ENCODE measurements at places on chromosomes 1 and 21.
A peak's percentile ranks its signal among the peaks of the same experiment; 100 is the strongest.

GRCh38 chr21:38436341-38436740, 61.9 kb downstream of the ERG start:
- ATAC-seq, result no peak

GRCh38 chr1:165647970-165648369, 16.9 kb downstream of the MGST3 start:
- no peak for ATAC-seq

DNA sequence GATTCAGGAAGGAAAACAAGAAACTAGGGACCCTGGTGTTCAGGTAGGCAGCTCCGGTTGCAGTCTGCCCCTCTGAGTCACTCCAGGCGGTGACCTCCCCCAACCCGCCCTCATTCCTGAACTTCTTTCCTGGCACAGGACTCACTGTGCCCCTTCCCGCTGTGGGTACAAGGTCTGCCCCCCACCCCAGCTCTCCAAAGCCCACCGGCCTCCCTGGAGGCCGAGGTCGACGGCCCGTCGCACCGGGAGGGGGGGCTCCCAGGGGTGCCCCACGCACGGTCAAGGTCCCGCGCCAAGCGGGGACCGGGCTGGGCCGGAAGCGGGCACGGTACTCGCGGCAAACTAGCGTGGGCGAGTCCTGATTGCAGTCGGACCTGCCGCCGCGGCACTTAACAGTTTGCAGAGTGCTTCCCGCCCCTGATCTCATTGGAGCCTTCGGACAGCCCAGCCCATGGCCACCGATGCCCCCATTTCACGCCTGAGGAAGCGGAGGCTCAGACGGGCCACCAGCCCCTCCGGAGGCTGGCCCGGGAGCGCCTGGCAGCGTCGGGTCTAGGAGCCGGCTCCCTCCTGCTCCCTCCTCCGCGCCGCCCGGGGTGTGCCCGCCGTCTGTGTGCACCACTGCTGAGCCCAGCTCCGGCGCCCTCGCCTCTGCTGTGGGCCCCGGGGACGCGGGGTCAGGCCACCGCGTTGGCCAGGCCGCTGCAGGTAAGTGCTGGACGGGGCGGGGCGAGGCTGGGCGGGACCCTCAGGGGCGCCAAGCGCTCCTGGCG, at the start of gene GJB3:
Gene GJB3, plus strand, starts transcription at position 144 of the 773 bp plus-strand sequence. CDS start 3,549 bp downstream, outside the sequence.
- ATAC-seq, result peak; percentile 40

- no peak for ATAC-seq
Observed at GRCh38 chr21:18006691-18007090, 187.5 kb upstream of the C21orf91 start.

DNA sequence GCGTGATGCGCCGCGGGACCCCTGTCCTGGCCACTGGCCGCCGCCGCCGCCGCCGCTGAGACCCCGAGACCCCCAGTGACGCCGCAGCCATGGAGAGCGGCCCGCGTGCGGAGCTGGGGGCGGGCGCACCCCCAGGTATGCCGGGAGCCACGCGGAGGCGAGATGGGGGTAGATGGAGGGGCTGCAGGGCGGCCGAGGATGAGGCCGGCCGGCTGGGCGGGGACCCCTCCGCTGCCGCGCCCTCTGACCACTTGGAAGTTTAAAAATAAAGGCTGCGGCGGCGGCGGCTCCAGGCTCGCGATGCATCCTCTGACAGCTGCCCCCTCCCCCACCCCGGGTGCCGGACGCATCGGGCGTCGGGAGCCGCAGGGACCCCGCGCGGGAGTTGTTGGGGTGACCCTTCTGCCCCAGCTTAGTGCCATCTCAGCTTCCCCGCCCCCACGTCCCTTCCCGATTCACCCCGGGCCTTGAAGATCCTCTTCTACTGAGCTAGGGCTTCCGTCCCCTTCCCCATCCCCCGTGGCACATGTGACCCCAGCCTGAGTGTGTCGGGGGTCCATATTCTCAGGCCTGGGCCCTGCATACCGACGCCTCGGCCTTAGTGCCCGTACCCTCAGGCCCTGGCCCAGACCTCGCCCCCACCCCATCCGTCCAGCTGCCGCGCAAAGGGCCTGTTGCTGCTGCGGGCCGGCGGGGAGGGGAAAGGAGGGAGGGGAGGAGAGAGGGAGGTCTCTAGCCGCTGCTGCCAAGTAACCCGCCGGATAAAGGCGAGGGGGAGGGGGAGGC, 562 bp downstream of the MAP7D1 start:
- peak; percentile 33 for ATAC-seq

DNA sequence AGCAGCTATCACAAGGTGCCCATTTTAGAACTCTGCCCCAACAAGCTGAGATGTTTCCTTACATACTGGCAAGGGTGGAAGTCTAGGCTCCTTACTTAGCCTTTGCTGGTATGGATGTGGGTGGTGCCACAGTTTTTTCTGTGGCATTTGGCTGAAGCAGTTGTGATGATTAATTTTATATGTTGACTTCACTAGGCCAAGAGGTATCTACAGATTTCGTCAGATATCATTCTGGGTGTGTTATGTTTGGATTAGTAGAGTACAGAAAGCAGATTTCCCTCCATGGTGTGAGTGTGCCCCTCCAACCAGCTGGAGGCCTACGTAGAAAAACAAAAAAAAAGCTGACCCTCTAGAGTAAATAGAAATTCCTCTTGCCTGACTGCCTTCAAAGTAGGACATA, 317.0 kb downstream of the BARHL2 start:
- no peak for ATAC-seq

DNA sequence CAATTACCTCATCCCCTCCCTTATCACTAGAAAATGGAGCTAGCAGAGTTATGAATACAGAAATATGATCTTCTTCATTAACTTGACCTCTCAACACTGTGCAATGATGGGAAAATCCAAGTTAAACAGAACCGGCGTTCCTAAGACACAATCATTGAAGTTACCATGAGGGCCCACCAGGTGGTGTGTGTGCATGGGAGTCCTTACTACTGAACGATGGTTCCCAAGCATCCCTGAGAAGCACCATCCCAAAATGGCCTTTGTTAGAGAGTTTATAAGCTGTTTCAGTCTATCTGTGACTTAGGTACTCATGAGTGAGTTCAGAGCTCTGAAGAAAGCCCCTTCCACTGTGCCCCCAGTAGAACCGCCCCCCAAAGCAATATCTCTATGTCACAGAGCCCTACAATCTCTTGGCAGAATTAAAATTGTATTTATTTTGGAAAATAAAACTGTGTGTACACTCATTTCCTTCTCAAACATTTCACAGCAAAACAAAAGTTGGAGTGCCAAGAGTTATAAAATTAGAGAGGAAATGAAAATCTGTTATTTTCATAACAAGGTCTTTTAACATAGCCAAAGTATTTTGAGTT, 56.8 kb downstream of the PLD5 start:
- peak; percentile 58 for ATAC-seq

DNA sequence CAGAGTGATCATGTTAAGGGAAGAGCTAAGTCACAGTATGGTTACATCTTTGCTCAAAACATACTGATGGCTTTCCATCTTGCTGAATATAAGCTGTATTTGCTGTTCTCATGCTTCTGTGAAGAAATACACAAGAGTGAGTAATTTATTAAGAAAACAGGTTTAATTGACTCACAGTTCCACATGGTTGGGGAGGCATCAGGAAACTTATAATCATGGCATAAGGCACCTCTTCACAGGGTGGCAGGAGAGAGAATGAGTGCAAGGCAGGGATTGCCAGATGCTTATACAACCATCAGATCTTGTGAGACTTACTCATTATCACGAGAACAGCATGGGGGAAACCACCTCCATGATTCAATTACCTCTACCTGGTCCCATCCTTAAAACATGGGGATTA, 24.4 kb upstream of the RGS5 start:
- no peak for ATAC-seq

- no peak for ATAC-seq
Observed at GRCh38 chr1:55868026-55868425, 652.9 kb upstream of the USP24 start.

- ATAC-seq, result no peak
Observed at GRCh38 chr1:83846138-83846537, 152.8 kb downstream of the TTLL7 start.

GRCh38 chr1:232664844-232665777, 35.2 kb upstream of the SIPA1L2 start:
- no peak for ATAC-seq

DNA sequence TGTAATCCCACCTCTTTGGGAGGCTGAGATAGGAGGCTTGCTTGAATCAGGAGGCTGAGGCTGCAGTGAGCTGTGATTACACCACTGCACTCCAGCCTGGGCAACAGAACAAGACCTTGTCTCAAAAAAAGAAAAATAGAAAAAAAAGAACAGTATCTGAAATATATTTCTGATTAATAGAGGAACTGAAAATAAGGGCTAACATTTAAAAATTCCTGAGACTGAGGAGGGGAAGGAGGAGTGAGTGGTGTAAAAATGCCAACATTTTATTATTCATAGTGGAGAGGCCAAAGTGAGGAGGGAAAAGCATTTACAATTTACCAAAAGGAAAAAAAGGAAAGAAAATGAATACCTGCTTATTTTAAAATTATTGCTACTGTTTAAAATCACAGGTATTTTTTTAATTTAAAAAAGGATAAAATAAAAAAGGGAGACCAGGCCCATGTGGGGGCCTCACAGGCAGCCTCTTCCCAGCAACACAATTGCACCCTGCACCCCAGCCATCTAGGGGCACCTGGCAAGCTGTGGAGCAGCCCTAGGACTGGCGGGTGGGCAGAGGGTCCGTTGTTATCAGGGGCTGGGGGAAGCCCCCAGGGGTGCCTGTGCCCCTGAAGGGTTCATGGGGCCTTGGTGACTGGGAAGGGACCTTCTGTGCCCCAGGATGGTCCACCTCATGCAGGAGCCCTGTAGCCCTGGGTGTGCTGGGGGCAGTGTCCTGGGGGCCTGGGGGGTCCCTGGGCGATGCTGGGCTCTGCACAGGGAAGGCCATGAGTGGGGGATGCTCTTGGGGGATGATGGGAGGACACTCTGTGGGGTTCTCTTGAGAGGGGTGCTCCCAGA, 34.8 kb upstream of the ADARB1 start:
- ATAC-seq, result no peak

GRCh38 chr1:226575739-226576378, 27.3 kb downstream of the STUM start:
- no peak for ATAC-seq

- ATAC-seq, result no peak
Observed at GRCh38 chr21:44021064-44021463, 9.0 kb downstream of the TRAPPC10 start.

- no peak for ATAC-seq
Observed at GRCh38 chr21:42216726-42217572, 2.0 kb upstream of the ABCG1 start.

GRCh38 chr21:42809577-42810475, 69.5 kb downstream of the WDR4 start:
- no peak for ATAC-seq

DNA sequence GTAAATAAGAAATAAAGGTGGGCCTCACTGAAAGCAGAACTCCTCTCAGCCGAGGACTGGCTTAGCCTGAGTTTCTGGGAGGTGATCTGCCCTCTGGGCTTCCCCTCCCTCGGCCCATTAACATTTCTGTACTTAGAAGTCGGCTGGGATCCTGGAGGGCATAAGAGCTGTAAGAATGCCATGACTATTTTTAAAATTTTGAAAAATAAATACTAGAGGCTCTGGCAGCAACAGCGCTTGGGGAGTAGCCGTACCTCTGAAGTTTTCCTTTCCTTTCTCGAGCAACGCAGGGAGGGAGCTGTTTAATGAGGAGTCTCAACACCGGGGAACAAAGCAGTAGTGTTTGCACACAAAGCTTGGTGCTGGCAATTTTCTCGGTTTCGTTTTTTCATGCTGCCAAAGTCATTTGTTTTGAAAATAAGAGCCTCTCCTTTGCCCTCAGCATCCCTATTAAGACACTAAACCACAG, 498.7 kb downstream of the SMYD3 start:
- no peak for ATAC-seq

DNA sequence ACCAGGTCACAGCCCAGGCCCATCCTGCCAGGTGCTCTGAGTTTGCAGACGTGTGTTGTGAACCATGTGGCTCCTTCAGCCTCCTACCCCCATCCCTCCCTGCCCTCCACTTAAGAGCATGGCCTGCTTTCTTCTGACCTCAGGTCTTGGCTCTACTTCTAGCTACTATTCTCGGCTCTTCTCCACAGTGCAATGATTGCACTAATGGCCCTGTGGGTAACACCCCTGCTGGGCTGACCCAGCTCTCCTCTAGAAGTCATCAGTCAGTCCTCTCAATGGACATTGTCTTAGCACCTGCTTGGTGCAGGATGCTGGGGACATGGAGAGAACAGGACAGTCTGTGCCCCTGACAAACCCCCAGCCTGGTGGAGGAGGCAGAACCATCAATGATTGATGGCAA, 22.2 kb upstream of the IFFO2 start:
- no peak for ATAC-seq

- no peak for ATAC-seq
Observed at GRCh38 chr1:153375511-153375910, at the start of gene S100A12. Gene S100A12 (minus strand): TSS chr1:153375621. CDS start chr1:153374592, 1,029 bp downstream.

DNA sequence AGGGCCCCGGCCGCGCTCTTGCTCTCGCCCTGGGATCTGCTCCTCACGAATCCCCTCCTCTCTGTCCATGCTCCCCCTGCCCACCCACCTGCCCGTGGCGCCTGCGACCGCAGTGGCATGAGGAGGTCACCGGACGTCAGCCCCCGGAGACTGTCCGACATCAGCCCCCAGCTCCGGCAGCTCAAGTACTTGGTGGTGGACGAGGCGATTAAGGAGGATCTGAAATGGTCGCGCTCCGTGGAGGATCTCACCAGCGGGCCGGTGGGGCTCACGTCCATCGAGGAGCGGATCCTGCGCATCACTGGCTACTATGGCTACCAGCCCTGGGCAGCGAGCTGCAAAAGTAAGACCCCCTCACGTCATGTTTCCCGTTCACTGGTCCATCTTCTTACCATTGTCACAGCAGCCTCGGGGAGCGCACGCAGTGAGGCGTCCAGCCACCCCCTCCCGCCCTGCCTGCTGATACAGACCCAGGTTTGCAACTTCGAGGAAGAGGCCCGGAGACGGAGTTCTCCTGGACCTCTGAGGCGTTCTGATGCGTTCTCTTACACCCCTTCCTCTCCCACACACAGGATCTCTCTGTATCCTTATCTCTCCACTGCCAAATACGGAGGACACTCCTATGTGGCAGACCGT, 1.1 kb downstream of the SLC35F3 start:
- peak; percentile 5 for ATAC-seq

GRCh38 chr1:164667001-164667400, 108.0 kb downstream of the PBX1 start:
- no peak for ATAC-seq

- no peak for ATAC-seq
Observed at GRCh38 chr1:48794816-48795215, 18.1 kb upstream of the BEND5 start.

DNA sequence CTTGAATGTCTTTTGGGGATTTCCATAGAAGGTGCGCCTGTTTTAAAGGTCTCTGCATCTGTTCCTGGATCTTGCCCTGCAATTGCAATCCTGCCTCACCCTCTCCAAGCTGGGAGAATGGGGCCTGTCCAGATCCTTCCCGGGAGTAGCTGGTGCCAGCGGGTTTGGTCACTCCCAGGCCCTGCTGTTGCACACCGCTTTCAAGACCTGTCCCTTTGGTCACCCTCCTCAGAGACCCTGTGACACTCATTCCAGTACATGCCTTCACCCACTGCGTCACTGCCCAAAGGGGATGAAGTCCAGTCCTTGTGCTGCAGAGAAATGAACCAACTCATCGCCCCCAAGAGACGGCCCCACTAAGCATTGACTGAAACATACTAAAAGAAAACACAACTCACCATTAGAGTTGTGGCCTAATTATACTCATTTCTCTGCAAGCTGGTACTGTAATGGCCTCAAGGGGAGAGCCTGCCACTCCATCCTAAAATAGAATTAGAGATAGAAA, 1.9 kb upstream of the IRF2BP2 start:
- no peak for ATAC-seq

- no peak for ATAC-seq
Observed at GRCh38 chr1:46445773-46446256, 43.8 kb upstream of the DMBX1 start.

- ATAC-seq, result no peak
Observed at GRCh38 chr1:224559981-224560728, 56.0 kb upstream of the CNIH3 start.

Data from gastroesophageal sphincter (tissue), 4 donors.